ENCODE measurements at places on chromosomes 3 and 15. TPM values are rescaled to one million over a fixed set of nuclear protein-coding genes. Genes with fewer than 3 reads are reported as not detected.

The LRRIQ4 gene
- total RNA-seq: not detected

The ISLR2 gene
- total RNA-seq: 0.16 TPM

The ARGFX gene
- not detected for total RNA-seq

- no peak for DNase-seq
- H3K4me1 ChIP-seq: no peaks in the 10 kb centered on the region
- H3K27ac ChIP-seq: no peak overlapping the region
- no peak overlapping the region for H3K4me3 ChIP-seq
- H3K27me3 ChIP-seq: no peaks in the 10 kb centered on the region
- H3K36me3 ChIP-seq: no peaks in the 10 kb centered on the region
Measured at GRCh38 chr3:20809356-20809755, 623.4 kb upstream of the SGO1 start.

GRCh38 chr3:188239577-188239976, 85.6 kb downstream of the LPP start:
- no peaks in the 10 kb centered on the region for H3K36me3 ChIP-seq
- DNase-seq: no peak
- peak overlapping the region; percentile 70 for H3K27ac ChIP-seq
- no peak overlapping the region for H3K4me3 ChIP-seq

GRCh38 chr3:174792864-174793263, 66.3 kb upstream of the NAALADL2 start:
- H3K4me1 ChIP-seq: no peaks in the 10 kb centered on the region
- no peaks in the 10 kb centered on the region for H3K27me3 ChIP-seq
- no peaks in the 10 kb centered on the region for H3K36me3 ChIP-seq
- no peak for DNase-seq
- no peak overlapping the region for H3K27ac ChIP-seq

DNA sequence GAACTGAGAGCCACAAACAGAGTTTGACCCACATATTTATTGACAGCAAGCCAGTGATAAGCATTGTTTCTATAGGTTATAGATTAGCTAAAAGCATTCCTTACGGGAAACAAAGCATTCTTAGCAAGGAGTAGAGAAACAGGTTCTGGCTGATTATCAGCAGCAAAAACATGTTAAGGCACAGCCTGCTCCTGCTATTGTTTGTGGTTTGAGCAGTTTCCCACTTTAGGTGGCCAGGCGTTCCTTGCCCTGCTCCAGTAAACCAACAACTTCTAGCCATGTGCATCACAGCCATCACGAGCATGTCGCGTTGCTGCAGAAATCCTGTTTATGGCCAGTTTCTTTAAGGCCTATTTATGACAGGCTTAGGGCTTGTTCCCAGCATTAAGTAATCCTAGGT, 44.7 kb upstream of the C2CD4B start:
- no peaks in the 10 kb centered on the region for H3K36me3 ChIP-seq
- no peaks in the 10 kb centered on the region for H3K4me1 ChIP-seq
- H3K27ac ChIP-seq: no peak overlapping the region
- H3K4me3 ChIP-seq: no peak overlapping the region

DNA sequence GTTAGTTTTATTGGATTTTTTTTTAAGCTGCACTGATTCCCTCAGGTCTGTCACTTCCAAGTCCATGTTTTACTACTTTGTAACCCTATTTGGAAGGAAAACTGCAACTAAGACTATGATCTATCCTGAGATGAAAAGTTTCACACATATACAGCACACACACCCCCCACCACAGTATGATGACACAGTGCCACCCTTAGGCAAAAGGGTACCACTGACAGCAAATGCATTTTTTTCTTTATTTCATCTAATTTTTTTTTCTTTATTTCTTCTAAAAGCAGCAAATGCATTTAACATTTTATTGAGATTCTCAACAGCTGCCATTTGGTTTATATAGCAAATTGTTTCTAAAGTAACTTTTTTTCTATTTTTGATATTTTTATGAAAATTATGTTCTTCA, 21.2 kb downstream of the NGRN start:
- no peak overlapping the region for H3K4me3 ChIP-seq
- H3K4me1 ChIP-seq: no peaks in the 10 kb centered on the region
- DNase-seq: no peak
- H3K36me3 ChIP-seq: no peaks in the 10 kb centered on the region

DNA sequence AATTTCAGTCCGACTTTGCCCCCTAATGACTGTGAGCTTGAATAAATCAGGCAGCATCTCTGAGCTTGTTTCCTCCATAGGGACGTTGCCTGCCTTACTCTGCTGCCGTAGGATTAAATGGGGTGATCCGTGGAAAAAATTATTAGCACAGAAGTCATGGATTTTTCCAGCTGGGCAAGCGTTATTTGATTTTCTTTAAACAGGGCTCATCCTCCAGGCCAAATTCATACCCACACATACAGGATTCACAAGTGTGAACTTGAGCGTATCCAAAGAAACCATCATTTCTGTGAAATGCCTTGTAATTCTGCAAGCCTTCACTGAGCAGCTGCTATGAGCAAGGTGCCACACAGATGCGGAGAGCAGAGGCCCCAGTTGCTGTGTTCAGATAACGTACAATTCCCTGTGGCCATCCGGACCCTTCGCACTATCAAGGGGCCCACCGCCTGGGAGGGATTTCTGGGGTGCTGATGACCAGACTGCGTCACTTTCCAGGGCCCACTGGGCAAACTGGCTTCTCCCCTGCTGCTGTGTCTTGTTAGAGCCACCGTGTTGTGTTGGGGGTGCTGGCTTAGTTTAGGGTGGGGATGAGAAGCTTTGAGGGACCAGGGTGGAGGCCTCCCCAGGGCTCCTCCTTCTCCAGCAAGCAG, 61.4 kb downstream of the MGLL start:
- DNase-seq: no peak
- H3K27ac ChIP-seq: peak overlapping the region; percentile 71
- H3K36me3 ChIP-seq: no peaks in the 10 kb centered on the region
- no peak overlapping the region for H3K4me3 ChIP-seq

DNA sequence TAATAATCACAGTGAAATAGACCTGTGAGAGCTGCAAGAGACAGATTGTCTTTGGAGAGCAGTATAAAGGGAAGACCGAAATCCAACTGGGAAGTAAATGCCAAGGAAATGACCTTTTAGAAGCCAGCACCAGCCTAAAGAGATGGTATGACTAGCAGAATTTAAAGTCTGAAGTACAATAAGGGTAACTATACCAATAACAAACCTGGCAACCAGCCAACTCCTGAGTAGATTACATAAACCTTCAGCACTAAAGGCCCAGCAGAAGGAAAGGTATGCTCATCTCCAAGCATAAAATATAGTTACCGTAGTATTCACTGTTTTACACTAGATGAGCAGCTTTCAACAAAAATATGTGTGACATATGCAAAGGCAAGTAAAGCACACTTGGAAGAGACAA, 155.1 kb upstream of the SATB1 start:
- no peaks in the 10 kb centered on the region for H3K36me3 ChIP-seq
- H3K27me3 ChIP-seq: no peaks in the 10 kb centered on the region
- H3K27ac ChIP-seq: no peak overlapping the region
- no peak for DNase-seq
- H3K4me1 ChIP-seq: no peaks in the 10 kb centered on the region
- H3K4me3 ChIP-seq: no peak overlapping the region

GRCh38 chr3:32913790-32914446, 37.5 kb upstream of the CCR4 start:
- H3K36me3 ChIP-seq: no peaks in the 10 kb centered on the region
- DNase-seq: peak; percentile 72
- no peaks in the 10 kb centered on the region for H3K4me1 ChIP-seq

DNA sequence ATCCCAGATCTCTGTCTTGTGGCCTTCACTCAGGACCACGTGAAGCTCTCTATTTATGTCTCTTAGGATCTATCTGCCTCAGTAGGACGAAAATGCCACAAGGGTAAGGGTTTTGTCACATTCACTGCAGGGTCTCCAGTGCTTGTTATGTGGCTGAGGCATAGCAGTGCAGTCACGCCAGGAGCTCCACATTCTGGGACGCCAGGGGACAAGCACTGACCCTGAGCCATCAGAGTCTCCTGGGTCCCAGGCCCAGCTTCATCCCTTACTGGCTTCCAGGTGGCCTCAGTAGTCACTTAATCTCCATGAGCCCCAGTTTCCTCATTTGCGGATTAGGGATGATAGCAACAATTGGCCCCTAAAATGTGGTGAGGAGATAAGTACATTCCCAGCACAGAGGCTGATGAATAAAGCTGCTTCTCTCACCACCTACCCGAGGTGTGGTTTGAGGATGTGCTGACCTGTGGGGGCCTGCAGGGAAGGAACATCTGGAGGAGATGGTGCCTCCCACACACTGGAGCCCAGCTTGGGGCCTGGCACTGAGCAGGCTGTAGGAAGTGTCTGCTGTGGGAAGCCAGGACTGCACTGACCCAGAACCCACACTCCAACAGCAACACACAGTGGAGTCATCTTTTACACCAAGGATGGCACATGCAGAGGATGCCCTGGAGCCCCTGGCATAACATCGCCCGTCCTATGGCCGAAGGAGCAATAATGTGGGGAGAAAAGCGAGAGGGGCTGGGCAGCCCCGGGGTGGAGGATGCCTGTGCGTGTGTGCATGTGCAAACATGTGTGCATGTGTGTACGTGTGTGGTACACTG, 93.2 kb upstream of the IQSEC1 start:
- H3K27ac ChIP-seq: no peak overlapping the region
- no peaks in the 10 kb centered on the region for H3K36me3 ChIP-seq
- no peak overlapping the region for H3K4me3 ChIP-seq
- H3K4me1 ChIP-seq: no peaks in the 10 kb centered on the region

Measured in sigmoid colon (tissue), 7 donors.